CD4-positive, alpha-beta T cell treated with Interferon alpha-2 for 1 hour (primary cell): ENCODE measurements at places on chromosomes 6 and 20.
A peak's percentile ranks its signal among the peaks of the same experiment; 100 is the strongest.

DNA sequence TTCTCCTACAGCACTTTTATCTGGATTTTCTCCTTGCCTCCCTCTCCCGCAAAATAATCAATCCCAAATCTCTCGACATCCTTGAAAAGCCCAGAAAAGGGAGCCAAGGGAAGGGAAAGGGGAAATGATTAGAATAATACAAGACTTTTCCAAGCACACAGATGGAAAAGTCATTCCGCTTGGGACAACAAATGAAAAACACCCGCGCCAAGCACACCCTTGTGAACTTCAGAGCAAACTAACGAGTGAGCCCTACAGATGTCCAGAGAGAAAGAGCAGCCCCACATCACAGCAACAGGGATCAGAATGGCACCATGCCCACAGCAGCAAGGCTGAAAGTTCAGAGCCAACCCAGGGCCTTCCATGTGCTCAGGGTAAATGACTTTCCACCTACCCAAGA lies 49.6 kb downstream of the NINL start:
- DNase-seq, result no peak

- DNase-seq, result no peak
These were observed 2.4 kb downstream of the SLC22A23 start for GRCh38 chr6:3454273-3455010.

DNA sequence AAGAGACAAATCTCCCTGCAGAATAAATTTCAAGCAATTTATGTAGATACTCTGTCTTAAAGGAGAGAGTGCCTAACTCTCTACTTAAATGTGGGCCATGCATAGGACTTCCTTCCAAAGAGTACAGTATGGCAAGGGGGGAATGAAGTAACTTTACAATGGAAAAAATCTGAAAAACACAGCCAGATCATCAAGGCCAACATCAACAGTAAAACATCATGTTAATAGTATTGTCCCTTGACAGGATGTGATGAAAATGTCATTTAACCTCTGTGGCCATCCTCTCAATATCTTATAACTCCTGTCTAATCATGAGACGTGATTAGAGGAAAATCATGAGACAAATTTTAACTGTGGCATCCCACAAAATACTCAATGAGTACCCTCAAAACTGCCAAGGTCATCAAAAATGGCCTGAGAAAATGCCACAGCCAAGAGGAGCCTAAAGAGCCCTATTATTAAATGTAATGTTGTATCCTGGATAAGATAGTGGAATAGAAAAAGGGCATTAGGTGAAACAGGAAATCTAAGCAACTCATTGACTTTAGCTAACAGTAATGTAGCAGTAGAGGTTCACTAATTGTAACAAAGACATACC lies 47.5 kb downstream of the CNBD2 start:
- no peak for DNase-seq

DNA sequence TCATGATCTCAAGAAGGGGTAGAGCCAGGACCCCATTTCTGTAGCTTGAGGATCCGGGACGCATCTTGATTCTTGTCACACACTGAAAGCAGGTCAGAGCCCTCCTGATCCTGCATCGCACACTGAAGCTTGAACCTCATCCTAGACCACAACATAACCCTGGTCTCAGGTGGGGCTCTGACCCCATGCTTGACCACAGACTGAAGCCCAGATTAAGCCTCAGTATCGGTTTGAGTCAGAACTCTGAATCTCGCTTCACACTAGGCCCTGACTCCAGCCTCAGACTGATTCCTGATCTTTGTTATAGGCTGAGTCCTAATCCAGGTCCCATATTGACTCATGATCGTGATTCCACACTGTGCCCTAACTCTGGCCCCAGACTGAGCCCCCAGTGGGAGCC lies 8.5 kb upstream of the RSPO4 start:
- DNase-seq, result no peak

- DNase-seq, result no peak
These were observed 1.3 kb downstream of the ADAT2 start for GRCh38 chr6:143449082-143449713.

GRCh38 chr6:113971741-113972140 lies 793 bp upstream of the HDAC2 start:
- DNase-seq, result no peak

GRCh38 chr6:170019818-170020583 lies 268.6 kb downstream of the ERMARD start:
- DNase-seq, result no peak

DNA sequence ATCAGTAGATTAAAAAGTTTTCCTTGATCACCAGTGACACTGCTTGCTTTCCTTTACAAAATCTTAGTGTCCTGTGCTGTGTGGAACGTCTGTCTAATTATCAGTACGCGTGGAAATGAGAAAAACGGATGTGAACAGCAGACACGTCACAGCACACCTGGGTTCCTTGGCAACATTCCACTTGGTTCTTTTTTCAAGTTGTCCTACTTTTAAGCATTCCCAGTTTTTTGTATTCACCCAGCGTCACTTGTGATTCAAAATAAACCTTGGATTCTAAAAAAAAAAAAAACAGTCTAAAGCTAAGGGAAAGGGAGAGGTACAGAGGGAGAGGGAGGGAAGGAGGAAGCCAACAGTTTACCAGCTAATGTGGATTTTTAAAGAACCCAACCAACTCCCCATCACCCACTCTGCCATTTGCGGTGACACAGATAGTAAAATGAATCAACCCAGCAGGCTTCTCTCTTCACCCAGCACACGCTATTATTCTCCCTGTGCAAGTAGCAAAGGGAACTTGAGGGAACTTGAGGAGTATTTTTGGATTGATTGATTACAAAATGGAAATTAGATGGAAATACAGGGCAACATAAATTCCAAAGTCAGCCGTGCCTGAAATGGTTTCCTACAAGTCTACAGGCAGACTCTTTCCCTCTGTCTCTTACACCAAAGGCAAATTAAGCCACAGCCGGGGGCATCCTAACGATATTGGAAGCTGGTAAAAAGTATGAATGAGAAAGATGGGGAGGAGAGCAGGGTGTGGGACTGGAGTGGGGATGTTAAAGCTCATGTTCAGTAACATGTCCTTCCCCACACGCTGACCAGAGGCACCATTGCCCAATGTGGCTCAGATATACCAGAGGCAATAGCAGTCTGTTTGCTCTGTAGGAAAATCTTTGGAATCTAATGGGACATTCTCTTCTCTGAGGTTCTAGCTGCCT lies 129.8 kb downstream of the SASH1 start:
- no peak for DNase-seq

GRCh38 chr6:22838345-22838744 lies 269.0 kb downstream of the HDGFL1 start:
- no peak for DNase-seq

GRCh38 chr6:77965449-77965848 lies 312.6 kb downstream of the MEI4 start:
- DNase-seq, result no peak

- no peak for DNase-seq
These were observed 17.9 kb upstream of the VSTM2L start for GRCh38 chr20:37885042-37885441.

DNA sequence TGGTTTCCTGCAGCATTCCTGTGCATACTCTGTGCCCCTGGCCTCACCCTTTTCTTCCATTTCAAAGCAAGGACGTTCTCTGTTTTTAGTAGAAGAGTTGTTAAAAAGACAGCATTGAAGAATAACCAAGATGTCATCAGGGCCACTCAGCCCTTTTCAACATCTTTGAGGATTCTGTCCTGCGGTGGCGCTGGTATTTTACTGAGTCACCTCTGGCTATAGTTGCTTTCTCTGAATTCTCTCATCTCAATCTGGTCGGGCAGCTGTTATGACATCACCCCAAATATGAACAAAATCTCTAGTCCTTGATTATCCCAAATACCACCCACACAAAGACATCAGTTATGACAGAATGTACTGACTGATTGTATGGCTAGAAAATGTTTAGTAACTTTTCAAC lies 204.2 kb downstream of the GRIK2 start:
- DNase-seq, result no peak

DNA sequence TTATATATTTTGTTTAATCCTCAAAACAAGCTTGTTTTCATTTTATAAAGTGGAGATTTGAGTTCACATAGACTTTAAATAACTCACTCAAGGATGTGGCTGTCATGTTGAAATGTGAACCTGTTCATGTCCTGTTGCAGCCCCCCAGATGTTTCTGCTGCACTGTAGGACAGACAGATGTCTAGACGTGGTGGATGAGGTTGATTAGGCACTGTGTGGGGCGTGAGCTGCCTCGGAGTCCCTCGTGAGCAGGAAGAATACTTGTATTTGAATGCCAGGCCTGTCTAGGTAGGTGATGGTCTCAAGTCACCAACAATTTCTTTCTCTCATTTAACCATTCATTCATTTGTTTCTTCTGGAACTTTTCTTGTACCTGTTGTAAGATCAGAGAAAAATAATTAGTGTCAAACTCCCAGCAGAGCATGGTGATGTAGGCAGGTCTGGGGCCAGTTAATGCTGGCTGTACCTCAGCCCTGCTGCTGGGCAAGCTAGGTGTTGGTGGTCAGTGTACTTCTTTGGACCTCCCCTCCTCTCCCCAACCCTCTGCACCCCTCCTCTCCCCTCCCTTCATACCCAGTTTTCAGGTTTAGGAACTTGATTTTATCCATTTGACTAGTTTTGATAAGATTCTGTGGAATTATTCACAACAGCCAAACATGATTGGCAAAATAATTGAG lies 34.0 kb downstream of the AFDN start:
- no peak for DNase-seq

DNA sequence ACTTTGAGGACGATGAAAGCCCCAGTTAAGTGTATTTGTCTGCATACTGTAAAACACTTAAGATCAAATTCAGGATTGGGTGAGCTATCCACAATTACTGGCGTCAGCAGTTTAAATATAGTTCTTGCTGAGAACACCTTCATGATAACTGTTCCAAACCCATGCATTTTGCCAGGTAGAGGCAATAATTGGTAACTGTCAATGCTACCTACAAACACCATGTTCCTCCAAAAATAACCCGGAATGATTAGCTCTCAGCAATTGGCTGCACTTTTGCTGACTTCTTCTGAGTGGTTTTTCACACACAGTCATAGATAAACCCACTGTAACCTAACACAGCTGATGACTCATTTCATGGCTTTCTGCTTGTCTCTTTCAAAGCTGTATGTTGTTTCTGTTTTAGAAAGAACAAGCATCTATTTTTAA lies 1358.6 kb upstream of the GJE1 start:
- DNase-seq, result no peak

DNA sequence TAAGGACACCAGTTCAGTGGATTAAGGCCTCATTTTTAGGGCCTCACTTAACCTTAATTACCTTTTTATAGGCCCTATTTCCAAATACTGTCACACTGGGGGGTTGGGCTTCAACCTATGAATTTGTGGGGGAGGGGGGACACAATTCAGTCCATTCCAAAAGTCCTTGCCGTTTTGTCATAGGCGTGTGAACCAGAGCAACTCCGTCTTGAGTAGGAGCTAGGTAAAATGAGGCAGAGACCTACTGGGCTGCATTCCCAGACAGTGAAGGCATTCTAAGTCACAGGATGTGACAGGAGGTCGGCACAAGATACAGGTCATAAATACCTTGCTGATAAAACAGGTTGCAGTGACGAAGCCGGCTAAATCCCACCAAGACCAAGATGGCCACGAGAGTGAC lies 113.5 kb upstream of the SNX9 start:
- no peak for DNase-seq

DNA sequence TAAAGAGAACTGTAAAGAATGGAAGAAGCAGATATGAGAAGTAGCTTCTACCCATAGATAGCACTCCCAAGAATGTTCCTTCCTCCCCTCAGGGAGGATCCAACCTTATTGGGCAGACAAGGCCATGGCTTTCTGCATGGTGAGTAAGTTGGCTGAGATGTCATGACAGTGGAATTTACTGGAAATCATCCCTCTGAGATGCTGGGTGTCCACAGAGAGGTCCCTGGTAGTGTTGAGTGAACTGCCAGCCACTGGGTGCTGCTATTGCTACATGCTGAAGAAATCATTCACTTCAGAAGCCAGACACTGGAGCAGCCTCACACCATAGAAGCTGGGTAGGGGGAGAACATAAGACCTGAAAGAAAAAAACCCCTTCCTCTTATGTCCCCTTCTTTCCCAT lies 46.4 kb upstream of the FERMT1 start:
- DNase-seq, result no peak

DNA sequence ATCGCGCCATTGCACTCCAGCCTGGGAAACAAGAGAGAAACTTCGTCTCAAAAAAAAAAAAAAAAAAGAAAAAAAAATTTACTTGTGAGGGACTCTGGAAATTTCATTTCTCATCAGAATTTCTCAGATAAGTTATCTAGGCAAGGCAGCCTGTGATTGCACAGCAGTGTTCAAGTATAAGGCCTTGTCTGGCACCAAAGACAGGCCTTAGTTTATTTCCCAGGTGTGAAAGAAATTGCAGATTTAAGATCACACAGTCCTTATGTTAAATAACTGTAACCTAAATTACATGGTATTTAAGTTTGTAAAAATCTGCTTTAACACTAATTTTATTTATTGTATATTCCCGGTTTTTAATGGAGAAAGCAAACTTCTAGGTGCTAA lies 34.8 kb downstream of the HFE start:
- DNase-seq, result peak; percentile 10

GRCh38 chr20:63215101-63216040 lies 560 bp downstream of the YTHDF1 start:
- peak; percentile 19 for DNase-seq

DNA sequence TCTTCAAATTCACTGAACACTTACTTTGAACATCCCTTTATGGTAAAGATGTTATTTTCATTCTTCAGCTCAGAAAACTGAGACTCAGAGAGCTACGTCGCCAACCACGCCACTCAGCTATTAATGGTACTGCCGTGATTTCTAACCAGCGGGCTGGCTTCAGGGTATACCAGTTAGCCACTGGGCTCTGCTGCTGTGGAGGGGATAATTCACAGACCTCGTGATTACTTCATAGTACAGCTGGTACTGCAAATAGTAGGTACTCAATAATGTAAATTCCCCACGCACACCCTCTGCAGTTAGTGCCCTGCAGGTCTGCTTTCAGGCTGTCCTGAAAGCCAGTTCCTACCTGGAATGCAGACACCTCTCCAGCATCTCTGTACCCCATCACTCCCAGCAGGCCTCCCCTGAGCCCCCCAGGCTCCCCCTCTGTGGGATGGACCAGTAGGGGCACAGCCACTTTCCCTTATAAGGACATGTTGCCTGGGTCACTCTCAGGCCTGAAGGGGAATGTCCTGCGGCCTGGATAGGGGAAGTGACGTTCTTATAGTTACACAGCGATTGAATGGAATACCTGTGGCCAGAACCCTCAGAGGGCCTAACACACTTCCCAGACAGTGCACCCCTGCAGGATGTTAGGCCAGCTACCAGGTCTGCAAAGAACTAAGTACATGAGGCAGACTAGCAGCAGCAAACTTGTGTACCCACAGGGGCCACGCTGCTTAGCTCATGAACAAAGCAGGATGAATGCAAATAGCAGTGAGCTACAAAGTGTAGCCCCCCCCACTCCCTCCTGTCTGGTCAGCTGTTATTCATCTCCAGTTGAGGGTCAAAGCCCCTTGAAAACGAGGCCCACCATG lies 1.3 kb upstream of the OCSTAMP start:
- DNase-seq, result no peak

- DNase-seq, result no peak
These were observed 39.5 kb downstream of the ZDHHC14 start for GRCh38 chr6:157420497-157420896.

GRCh38 chr6:42697268-42697655 lies 25.1 kb downstream of the PRPH2 start:
- DNase-seq, result no peak
